Right forelimb (tissue), 1 donor: ENCODE measurements at places on chromosomes 3 and 15.

- no peak for DNase-seq
Observed at GRCh38 chr3:21464746-21465145, 286.3 kb downstream of the ZNF385D start.

DNA sequence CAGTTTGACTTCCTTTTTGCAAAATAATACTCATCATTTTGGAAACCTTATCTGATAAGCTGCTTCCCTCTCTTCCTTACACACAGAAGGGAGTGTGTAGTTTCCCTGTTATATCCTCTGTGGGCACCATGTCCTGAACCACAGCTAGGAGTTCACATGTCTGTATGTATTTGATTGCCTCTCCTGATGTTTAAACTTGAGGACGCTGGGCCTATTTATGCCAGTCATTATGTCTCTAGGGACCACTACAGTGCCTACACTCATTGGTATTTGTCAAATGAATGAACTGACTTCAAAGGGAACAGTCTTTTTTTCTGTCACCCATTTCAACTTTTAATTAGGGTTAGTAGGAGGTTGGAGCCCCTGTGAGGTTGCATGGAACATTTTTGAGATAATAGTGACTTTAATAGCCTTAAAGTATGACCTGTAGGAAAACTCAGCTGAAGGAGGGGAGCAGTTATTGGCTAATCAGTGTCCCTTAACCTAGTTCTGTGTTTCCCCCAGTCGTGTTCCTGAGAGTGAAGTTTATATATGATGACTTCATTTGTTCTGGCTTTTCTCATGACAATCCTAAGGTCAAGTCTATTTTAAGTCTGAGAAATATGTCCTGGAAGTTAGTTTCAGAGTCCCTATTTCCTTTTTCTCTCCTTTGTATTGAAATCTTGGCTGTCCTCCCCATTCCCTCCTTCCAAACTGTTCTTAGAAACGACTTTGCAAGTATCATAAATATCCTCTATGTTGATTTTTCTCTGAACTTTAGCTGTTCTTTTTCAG lies 28.9 kb downstream of the PDE8A start:
- DNase-seq = no peak

DNA sequence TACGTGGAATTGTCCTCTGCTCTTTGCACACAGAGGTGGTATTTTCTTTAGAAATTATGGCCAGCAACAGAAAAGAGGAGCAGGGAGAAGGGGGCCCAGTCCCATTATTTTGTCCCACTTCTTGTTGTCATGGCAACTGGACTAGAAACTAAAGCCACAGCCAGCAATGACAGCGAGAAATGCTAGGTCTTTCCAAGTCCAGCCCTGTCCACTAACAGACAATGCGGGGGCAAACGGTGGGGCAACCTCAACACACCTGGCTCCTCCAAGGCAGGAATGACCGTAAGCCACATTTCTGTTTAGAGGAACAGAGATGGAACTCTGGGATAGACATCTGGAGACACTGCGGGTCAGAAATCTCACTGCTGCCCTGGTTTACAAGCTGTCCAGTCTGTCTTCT lies 107.3 kb downstream of the RFTN1 start:
- DNase-seq = no peak

GRCh38 chr3:87575550-87575949 lies 299.2 kb upstream of the POU1F1 start:
- no peak for DNase-seq

DNA sequence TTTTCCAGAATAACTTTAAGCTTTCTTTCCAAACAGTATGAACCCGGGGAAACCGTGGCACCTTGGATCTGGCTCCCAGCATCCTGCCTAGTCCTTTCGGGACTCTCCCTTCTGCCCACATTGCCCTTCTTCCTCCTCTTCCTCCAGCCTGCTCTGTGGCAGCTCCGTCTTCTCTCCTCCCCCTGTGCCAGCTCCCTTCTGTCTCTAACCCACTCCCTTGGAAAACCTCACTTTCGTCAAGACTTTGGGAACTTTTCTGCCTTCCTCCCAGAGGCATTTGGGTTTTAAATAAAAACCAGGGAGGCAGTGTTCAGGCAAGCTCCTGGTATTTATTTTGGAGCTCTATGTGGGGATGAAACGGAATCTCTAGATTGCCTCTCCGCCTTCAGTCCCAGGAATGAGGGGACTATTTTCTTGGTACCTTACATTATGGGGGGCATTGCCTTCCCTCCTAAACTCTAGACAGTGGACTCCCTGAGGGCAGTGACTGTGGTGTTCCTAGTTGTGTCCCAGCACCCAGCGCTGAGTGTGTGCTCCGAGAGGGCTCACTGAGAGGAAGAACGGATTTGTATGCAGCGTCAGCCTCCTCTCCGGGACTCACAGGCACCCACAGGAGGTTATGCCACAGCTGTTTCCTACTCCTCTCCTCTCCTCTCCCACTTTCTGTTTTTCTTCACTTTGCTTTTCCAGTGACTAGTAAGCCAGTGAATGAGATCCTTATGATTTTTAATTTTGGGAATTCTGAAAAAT lies 105.4 kb upstream of the MRPS22 start:
- no peak for DNase-seq

DNA sequence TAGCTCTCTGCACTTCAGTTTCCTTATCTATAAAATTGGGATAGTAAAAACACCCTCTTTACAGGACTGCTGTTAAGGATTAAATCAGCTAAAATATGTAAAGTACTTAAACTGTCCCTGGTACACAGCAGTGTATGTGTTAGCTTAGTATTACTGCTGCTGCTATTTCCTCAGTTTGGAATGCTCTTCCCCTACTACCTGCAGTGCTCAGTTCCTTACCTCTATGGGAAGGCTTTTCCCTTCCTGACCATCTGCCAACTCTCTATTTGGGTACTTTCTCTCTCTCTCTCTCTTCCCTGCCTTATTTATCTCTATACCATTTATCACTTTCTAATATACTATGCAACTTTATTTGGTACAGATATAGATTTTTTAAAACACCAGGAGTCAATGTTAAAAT lies 26.5 kb downstream of the KPNA4 start:
- no peak for DNase-seq

DNA sequence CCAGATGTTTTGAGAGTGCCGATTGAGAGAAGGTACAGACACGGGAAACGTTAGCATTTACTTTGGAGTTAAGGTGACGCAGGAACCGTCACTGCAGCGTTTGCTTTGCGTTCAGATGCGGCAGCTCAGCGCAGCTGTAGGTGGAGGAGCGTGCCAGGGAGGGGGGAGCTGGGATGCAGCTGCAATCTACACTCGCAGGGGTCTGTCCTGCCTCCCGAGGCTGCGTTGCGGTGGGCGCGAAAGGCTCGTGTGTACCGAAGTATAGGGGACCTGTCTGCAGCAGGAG lies 425 bp upstream of the FYTTD1 start:
- no peak for DNase-seq

DNA sequence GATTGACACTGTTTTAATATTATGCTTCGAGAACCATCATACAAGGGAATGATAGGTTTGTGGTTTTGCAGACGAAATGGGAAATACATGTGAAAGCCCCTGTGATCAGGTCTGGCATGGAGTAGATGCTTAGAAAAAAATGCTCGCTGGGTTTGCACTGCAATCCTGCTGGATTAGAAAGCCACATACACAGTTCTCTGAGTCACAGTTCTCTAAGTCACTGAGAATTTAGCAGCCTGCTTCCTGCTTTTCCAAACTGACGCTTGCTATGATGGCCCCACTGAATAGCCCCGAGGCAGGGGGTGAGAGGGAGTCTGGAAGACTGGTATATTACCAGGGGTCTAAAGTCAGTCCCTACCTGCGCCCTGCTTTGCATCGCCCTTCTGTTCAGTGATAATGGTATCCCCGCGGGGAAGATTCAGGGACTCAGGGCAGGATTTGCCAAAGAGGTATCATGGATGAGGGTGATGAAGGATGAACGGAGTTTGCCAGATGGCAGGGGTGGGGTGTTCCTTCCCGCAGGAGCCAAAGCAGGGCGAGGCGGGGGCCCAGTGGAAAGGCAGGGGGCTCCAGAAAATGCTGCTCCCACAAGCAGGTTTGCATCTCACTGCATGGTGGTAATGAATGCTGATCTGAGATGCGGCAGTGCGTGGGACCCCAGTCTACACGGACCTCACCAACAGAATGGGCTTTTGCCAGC lies 82.3 kb downstream of the IQSEC1 start:
- DNase-seq = no peak

GRCh38 chr3:135982922-135983581 lies 17.5 kb downstream of the PPP2R3A start:
- no peak for DNase-seq

GRCh38 chr3:58769065-58769464 lies 102.5 kb upstream of the FAM3D start:
- DNase-seq = no peak

DNA sequence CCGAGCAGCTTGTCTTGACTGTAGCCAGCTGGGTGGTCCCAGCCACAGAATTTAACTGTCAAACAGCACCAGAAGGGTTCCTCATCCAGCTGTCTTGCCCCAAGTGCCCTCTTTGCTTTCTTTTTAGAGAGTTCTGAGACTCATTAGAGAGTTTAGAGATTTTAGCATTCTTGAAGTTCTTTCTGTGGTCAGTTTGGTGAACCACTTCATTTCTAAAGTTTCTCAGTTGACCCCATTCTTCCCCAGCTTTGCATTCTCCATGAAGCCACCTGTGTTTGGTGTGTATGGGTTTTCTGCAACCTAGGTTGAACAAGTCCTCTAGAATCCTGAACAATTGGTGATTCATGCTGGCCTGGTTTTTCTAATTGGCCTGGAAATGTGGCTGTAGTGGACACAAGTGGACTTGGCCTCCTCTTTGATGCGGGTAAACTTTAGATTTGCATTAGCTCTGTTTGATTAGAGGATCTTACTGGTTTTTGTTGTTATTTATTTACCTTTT lies 33.7 kb downstream of the FLNB start:
- no peak for DNase-seq

DNA sequence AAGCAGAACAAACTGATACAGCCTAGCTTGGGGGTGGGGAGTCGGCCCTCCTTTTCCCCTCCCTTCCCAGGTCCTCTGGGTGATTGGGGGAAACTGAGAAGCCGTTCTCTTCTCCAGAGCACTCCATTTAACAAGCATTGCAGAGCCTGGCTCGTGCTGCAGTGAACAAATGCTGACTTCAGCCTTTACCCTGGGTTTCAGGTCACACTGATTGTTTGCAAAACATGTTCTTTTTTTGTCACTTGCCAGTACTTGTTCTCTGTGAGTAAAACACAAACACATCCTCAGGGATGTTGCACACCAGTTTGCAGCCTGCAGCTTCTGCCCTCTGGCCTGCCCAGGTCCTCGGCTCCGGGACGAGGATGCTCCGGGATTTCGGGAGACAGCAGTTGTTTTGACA lies 132.8 kb downstream of the PGPEP1L start:
- no peak for DNase-seq

DNA sequence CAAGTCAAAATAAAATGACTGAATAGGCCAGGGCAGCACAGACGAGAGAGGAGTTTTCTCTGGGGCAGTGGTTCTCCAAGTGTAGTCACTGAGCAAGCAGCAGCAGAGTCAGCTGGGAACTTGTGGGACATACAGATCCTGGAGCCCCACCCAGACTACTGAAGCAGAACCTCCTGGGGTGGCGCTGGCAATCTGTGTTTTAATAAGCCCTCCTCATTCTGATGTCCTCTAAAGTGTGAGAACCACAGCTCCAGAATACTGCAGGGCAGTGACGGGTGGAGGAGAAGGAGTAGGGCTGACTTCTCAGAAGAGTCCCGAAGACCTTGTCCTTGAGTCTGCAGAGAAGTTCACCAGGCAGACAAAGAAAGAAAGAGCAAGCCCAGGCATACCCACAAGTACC lies 251.3 kb upstream of the HES1 start:
- no peak for DNase-seq

DNA sequence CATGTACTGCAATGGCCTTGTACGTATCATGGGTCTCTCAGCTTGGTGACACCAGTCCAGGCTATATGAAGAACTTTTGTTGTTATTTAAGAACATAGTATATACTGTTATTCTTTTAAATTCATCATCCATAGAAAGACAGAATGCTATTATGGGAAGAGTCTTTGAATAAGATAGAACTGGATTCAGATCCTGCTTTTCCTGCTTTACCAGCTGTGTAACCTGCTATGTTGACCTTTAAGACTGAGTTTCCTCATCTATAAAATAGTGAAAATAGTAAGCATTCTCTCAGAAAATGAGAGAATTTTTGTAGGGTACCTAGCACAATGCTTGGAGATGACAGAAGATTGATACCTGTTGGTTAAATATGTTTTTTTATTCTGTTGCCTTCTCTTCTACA lies 204.1 kb upstream of the TBL1XR1 start:
- DNase-seq = no peak

GRCh38 chr3:123953735-123954134 lies 7.3 kb downstream of the CCDC14 start:
- DNase-seq = no peak

- no peak for DNase-seq
Observed at GRCh38 chr3:62445275-62445674, 71.9 kb upstream of the FEZF2 start.

DNA sequence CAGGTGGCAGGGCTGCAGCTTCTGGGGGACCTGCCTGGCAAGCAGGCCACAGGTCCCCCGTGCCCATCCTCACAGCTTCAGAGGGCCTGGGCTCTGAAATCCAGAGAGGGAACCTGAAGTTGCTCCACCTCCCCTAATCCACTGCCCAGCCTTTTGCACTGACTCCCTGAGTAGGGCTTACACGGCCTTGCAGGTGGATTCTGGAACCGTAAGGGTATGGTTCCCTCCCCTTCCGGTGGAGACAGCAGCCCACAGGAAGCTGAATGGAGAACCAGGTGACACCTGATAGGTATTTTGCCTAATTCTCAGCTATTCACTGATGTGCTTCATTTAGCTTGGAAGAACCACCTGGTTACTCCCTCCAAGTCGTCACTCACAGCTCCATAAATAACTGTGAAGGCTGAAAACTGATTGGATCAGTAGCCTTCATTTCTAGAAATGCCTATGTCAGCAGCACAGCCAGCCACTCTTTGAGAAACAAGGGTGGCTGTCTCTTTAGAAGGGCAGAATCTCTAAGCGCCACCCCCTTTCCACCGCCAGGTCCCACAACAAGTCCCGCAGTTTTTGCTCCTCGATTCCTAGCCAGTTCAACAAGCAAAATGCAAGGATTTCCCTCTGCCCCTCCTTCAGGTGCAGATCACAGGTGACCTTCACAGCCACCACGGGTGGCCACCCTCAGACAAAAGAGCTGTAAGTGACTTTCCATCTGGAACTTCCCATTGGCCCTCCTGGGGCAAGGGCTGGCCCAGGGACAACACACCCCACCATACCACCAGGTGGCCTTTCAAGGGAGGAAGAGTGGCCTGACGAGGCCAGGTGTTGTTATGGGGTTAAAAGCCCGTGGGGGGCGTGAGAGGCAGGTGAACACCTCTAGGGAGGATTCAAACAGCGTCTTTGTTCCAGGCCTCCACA lies 112.9 kb downstream of the SEC22A start:
- no peak for DNase-seq

- DNase-seq = no peak
Observed at GRCh38 chr15:58779554-58779953, 8.5 kb downstream of the MINDY2 start.
